ENCODE measurements at places on chromosomes 2 and 18.

- DNase-seq = no peak
Observed at GRCh38 chr18:75111760-75112159, 97.2 kb downstream of the PTGR3 start.

- DNase-seq = no peak
Observed at GRCh38 chr18:24988253-24988840, 363.6 kb downstream of the ZNF521 start.

GRCh38 chr2:56167616-56168562, 15.9 kb upstream of the CCDC85A start:
- no peak for DNase-seq

DNA sequence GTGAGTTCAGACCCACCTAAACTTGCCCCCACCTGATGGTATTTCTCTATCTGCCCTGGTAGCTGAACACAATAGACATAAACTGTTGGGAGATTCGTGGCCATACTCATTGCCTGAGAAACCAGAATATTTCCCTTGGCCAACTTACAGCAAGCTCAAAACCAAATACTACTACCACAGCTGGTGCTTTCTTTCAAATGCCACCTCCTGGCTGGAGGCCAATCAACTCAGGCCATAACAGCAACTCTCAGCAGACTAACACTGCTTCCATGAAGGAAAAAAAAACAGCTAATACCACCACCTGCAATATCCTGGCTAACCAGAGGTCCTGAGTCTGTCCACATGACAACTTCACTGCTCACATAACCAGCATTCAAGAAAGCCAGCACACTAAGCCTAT, 373.1 kb downstream of the CMPK2 start:
- DNase-seq = no peak

DNA sequence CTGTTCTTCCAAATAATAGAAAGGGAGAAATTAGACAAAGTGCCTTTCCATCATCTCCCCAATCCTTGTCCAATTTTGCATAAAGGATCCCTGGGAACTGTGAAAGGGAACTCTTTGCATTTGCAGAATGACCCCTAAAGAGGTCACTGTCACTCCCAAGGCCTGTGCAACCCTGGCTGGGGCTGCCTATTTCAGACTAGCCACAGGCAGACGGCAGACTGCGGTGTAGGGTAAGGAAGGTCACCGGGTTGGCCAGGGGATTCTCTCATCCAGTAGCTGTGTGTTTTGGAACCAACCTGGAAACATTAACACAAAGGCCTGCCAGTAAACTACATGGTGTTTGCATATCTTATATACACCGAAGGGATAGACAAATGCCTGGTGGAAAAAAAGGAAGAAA, 818.7 kb downstream of the BCL11A start:
- DNase-seq = no peak

DNA sequence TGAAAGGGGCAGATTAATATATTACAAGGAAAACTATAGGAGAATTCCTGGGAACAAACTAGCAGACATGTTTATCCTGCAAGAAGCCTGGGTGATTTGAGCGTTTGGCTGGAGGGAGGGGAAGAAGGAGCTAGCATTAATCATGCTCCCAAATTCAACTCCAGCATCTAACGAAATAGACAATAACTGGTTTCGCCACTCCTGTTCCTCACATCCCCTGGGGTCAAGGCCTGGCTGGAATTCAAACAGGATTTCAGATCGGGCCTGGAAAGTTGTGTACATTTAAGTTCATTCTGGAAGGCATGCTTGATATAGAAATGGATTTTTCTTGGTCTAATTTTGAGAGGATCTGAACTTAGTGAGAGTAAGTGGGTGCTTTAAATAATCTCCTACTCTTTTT, 126.1 kb upstream of the CTAGE1 start:
- no peak for DNase-seq

DNA sequence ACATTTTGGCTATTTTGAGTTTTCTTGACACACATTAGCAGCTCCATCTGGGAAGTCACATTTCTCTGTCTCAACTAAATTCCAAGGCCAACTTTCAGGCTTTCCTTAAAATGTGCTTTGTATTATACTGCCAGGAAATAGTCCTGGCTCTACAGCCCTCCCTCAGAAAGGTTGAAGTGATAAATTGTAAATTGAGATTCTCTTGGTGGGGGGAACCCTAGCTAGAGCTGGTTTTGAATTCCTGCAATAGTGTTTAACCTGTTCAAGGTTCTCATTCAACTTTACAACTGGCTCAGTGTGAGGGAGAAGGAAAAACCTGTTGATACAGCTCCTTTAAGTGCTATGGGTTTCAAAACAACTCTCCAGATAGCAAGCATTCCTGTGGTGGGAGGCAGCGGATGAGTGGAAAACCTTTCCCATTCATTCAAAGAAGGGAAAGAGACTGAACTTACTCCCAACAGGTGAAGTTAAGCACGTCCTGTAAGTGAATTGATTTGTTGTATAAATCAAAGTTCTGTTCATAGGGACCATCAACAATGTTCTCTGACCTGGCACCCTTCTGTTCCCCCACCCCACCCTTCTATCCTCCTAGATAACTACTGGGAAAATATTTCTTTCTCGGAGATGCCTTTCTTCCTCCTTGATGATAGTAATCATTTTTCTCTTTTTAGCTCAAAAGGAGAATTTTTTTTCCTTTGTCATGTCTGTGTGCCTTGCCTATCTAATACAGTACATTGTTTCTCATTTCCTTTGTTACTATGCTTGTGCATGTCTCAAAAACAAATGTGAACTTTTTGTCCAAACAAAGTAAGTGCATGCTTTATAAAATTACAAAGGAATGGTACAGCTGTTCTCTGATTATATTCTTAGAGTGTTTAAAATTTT, 44.2 kb upstream of the SLC39A10 start:
- DNase-seq = no peak

- no peak for DNase-seq
Observed at GRCh38 chr2:240725671-240726070, 34.0 kb downstream of the AQP12A start.

DNA sequence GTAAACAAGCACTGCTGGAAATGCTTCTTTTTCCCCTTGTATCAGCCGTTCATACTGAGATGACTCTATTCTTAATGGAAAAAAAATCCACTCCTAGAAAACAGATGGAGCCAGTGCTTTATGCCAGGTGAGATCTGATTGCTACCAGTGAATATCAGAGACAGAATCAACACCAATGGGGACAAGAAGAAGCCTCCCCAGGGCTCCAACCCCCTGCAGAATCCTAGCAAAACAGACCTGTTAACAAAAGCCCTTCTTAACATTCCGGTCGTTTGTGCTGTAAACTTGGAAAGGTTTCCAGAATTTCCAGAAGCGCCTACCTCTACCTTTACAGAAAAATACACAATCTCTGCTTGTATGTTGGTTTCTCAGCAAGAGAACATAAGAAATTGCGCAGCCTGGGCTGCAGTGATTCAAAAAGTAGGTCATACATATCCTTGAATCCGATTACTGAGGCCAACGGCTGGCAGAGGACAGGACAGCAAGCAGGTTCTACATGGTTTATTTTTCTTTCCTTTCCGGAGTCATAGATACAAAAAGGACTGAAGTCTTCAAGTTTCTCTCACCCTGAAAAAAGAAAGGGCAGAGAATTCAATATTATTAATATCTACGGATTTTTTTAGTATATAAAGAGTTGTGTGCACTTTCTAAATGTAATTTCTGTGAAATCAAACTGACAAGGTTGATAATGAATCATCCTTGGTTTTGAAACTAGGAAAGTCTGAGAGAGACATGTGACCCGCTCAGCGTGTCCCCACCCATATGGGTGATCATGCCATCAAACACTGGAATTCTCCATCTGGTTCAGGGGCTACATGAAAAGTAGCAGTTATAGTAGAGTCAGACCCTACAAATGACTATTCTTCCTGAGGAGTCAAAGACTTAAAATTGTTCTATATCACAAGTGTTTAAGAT, 266.7 kb upstream of the MGAT5 start:
- DNase-seq = no peak

DNA sequence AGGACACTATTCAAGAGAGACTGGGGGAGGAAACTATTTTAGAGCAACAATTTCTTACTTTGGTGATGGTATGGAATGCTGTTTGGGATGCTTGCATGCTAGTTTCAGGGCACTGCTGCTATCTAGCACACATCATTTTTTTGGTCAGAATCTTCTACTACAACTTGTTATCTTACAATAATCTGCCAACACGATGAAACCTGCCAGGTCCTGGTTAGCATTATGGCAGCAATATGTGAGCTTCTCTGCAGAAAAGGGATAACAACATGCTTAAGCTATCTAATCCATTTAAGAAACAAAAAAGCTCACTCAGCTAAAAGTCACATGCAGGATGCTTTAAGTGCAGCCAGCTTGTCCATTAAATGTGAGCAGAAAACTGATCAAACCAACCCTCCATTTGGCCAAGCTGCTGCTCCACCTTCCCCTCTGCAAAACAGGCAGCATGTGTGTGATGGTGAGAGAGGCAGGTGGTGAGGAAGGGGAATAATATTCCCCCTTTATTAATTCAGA, 30.1 kb downstream of the GAREM2 start:
- no peak for DNase-seq

GRCh38 chr2:86441882-86442641, 891 bp downstream of the KDM3A start:
- peak; percentile 39 for DNase-seq

DNA sequence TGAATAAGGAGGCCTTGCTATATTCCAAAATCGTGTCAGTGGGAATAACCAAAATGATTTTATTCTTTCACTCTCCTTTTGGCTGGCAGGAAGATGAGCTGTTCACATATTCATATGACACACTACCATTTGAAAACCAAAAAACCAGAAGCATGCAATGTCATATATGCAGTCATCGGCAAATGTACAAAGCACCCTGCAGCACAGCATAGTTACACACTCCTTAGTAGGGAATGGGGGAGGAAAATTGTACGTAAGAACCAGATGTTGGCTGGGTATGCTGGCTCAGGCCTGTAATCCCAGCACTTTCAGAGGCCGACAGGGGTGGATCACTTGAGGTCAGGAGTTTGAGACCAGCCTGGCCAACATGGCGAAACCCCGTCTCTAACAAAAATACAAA, 176.6 kb downstream of the GFPT1 start:
- no peak for DNase-seq

DNA sequence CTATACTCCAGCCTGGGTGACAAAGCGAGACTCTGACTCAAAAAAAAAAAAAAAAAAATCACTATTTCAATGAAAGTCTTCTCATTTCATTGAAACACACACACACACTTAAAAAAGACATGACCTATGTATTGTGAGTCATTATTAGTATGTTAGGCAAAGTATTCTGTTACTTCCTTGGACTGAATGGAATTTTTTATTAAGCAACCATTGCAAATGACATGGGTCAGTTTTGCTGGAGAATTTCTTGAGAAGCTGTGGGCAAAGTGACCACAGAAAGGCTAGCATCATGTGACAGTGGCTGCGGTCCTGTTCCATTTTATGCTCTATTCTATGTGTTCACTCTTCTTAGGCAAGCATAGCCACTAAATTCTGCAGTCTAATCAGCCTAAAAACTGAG, 695.7 kb downstream of the TDRD15 start:
- DNase-seq = no peak

- no peak for DNase-seq
Observed at GRCh38 chr2:127577973-127578372, 42.5 kb downstream of the MYO7B start.

- no peak for DNase-seq
Observed at GRCh38 chr18:22865354-22866116, 67.6 kb upstream of the RBBP8 start.

GRCh38 chr2:94956797-94957391, 68.6 kb upstream of the MAL start:
- peak; percentile 24 for DNase-seq

DNA sequence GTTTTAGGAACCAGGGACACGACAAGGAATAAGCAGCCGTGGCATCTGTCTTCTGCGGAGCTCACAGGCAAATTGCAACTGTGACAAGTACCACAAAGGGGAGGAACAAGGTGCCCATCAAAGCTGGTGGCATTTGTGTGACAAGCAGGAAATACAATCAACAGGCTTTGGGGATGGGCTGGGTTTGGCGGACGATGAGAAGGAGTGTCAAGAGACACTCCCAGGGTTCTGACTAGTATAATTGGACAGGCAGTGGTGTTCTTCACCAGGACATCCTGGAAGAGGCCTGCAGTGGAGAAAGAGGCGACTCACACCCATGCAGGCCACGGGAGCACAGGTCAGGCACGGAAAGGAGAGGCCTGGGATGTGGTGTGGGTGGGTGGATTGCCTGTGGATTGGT, 14.2 kb upstream of the SPATA3 start:
- DNase-seq = no peak

GRCh38 chr2:197140045-197140444, 170.5 kb downstream of the ANKRD44 start:
- DNase-seq = no peak

DNA sequence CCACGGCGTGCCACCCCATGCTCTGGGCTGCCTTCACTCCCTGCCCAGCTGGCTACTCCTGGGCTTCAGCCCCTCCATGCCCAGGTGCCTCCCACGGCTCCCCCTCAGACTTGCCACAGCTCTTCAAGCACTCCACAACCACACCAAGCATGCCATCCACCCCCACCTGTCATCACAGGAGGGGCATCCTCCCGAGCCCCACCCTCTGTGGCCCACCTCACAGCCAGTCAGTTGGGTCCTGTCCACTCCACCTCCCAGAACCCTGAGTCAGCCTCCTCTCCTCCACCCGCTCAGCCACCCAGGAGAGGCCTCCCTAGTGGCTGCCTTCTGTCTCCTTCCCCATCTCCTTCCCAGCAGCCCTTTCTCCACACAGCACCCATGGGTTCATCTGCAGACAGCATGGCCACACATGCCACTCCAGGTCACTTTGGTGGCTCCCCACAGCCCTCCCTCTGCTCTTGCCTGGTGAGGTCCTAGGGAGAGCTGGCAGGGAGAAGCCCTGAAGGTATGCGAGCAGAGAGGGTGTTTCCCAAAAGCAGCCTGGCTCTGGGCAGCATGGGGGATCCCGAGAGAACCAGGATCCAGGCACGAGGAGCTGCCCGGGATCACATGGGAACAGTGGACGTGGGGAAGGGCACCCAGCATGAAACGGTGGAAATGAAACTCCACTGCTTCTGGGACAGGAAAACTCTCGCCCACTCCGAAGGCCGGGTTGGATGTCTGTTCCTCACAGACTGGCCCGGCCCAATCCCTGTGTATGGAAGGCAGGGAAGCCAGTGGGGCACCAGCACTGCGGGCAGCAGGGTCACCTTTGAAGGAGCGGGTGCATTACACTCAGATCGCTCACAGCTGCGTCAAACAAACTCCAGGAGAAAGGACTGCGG, 2.7 kb downstream of the LIMS2 start:
- DNase-seq = no peak

- peak; percentile 46 for DNase-seq
Observed at GRCh38 chr18:68623342-68623741, 91.6 kb downstream of the TMX3 start.

- no peak for DNase-seq
Observed at GRCh38 chr2:72136331-72136730, 11.3 kb downstream of the CYP26B1 start.

All from nucleus accumbens (tissue), 56 donors.